ENCODE measurements at places on chromosomes 12 and 14.

DNA sequence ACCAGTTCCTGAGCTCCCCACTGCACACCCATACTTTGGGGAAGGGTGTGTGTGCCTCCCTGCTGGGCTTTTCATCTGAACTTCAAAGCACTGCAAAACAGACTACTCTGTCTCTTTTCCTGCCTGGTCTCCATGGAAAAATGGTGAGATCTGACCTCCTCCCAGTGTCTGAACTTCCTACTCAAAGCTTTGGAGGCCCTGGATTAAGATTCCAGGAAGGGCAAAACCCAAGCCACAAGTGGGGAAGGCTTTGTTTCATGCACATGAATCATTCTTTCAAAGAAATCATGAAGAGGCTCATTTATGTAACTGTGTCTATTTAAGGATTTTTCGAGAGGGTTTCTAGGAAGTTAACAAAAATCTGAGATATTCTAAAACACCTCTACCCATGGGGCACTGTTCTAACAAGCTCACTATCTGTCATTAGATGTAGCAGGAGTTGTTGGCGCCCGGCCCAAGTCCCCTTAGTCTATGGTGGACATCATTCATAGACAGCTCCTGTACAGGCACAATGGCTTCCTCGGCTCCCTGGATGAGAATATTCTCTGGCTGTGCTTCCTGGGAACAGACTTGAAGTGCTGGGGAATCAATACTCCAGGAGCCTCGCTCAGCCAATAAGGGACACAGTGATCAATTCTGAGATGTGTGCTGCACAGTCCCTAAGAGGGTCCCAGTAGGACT, 224.0 kb downstream of the KTN1 start:
- no peak for DNase-seq

DNA sequence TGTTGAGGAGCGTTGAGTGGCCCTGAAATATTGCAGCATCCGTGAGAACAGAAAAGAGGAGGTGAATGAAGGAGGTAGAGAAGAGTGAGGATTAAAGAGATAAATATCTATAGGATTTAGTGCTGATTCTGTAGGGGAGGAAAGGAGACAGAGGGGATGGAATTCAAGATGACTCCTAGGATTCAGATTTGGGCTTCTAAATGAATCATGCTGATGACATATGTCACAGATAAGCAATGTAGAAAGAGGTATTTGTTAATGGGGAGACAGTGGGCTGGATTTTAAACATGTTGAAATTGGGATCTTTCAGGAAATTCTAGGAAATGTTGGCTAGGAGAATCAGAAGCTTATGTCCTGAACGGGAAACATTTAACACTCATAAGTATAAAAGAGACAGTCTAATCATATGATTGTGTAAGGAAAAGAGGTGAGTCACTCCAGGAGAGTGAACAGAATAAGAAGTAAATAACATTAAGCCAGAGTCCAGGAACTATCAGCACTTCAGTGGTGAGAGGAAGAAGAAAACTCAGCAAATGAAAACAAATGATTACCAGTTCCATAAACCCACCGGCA, 58.1 kb upstream of the DIO2 start:
- DNase-seq: peak; percentile 66

DNA sequence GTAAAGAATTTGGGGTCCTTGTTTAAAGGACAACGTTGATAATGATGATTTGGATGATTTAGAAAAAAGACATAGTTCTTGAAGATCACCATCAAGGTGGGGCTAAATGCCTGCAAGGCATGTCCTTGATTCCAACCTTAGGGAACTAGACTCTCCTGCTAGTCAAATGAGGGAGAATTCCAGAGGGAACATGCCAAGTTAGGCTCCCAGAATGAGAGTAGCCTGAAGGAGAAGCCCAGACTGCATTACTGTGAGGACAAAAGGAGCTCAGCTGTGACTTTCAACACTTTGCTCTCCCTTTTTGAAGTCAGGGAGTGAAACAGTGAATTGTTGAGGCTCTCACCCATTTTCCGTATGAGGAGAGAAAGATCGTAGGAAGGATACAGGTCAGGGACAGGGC, 95.2 kb upstream of the TBX3 start:
- no peak for DNase-seq

GRCh38 chr14:65242732-65243134, 140.4 kb upstream of the MAX start:
- no peak for DNase-seq

DNA sequence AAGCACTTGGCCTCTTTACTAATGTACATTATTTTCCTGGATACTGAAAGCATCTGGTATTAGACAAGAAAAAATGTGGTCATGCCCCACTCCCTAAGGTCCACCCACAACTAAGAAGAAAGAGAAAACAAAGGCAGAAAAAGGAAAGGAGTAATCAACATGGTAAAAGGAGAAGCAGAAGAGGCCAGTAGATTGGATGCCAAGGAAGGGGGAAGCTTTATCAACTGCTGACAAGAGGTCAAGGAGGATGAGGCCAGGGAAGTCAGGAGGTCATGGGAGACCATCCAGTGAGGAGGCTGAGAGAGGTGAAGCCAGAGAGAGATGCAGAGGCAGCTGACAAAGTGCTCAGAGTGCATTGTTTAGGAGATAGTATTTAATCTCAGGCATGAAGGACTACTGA, 383.5 kb downstream of the ZFP36L1 start:
- DNase-seq: peak; percentile 48

- peak; percentile 42 for DNase-seq
Observed at GRCh38 chr12:58387199-58387598, 445.8 kb downstream of the ATP23 start.

DNA sequence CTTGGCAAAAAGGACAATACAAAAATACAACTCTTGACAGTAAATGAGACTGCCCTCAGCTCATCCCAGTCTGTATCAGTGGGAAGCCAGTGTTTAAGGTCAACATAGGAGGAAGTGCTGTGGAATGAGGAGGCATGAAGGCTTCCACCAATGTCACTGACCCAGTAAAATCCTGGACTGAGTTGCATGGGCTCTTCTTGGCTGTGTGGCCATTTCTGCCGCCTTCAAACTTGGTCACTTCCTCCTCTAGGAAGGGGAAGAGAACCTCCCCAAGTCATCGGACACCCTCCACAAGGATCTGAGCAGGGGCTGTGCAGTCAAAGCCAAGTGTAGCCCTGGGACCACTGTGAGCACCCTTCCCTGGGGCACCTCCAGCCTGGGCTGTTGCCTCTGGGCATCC, 11.9 kb downstream of the GPR68 start:
- no peak for DNase-seq

- DNase-seq: peak; percentile 94
Observed at GRCh38 chr12:46549527-46550265, 177.1 kb upstream of the SLC38A2 start.

- DNase-seq: no peak
Observed at GRCh38 chr12:110896559-110896958, 23.8 kb downstream of the MYL2 start.

GRCh38 chr12:108856428-108857157, 790 bp downstream of the SSH1 start:
- peak; percentile 68 for DNase-seq

DNA sequence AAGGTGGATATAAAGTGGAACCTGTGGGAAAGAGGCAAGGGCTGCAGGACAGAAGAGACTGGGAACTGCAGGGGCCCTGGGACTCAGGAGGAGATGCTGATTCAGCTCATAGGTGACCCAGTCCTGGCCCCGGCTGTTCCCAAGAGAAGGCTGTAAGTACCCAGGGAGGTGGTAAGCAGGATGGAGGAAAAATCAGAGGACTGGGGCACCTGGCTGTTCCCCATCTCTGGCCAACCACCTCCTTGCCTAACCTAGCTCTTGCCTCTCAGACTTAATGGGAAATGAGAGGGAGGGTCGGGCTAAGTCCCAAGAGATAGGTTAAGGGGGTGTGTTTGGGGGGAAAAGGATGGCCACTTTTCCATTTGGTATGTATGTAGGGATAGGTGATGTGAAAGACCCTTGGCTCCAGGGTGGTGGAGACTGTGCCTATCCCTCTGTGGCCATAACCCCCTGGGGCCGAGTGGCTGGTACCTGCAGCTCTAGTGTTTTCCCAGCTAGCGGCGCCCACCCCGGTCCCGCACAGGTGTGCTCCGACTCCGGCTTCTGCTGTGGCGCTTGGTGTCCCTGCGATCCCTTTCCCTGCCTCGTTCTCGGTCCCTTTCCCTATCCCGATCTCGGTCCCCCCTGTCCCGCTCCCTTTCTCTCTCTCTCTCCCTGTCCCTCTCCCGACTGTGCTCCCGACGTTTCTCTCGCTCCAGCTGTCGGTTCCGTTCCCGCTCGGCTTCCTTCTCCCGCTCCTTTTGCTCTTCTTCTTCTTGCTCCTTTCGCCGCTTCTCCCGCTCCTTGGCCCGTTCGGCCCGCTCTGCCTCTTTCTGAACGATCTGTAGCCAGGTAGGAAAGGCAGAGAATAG, 1.6 kb upstream of the CDH24 start:
- no peak for DNase-seq

DNA sequence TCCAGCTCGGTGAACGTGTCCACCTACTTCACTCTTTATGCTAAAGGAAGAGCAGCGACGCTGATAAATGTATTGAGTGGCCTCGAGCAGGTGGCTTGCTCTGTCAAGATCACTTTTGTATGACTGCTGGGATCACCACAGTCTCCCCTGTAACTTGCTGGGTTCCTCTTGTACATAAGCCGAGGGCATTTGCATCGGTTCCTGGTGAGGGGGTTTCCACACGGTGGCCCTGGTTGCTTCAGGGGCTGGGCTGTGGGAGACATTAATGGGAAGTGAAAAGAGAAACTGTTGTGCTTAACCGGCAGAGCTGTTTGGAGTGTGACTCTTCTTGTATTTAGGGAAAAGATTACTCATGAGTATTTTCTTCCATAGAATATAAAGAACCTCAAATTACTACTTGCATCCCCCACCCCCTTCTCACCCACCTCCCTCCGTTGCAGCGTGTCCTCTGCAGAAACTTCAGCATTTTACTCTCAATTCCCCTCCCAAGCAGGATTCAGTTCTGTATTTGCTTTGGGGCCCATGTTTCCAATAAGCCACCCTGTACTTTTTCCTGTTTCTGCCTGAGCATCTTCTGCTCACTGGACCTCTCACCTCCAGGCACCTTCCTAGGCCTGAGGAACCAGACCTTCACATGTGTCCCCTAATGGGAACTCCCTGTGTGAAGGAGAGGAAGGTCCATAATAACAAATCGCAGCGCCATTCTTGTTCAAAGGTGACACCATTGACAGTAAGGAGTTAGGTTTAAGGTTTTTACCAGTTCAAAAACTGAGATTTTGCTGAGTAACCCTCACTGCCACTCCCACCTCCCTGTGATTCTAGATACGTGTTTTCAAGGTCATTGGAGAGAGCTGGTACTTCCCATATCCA, 187.0 kb downstream of the ETV6 start:
- DNase-seq: no peak

DNA sequence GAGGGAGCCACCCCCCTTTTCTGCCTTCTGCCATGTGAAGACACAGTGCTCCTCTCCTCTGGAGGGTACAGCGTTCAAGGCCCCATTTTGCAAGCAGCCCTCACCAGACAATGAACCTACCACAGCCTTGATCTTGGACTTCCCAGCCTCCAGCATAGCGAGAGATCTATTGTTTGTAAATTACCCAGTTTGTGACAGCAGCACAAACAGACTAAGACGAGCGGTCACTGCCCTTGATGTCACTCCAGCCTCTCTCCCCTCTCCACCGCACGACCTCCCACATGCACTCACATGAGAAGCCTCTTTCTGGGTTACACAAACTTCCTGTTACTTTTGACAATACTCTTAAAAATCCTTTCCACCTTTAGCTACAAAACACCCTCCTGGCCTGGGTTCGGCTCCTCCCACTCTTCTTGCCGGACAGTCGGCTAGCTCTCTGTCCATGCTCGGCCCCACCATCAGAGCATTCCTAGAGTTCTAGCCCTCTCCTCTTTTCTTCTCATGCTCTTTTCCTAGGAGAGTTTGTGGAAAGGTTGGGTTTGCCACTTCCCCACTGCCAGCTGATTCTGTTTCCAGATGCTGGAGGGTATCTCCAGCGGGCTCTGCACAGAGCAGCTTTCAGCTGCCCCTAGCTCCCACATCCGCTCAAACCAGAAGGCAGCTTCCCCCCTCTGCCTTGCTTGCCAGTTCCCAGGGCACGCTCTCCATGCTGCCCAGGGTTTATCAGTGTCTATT, 124.3 kb downstream of the FOXN3 start:
- no peak for DNase-seq
